Choroid plexus epithelial cell (primary cell): ENCODE measurements at places on chromosomes 12 and 14.

DNA sequence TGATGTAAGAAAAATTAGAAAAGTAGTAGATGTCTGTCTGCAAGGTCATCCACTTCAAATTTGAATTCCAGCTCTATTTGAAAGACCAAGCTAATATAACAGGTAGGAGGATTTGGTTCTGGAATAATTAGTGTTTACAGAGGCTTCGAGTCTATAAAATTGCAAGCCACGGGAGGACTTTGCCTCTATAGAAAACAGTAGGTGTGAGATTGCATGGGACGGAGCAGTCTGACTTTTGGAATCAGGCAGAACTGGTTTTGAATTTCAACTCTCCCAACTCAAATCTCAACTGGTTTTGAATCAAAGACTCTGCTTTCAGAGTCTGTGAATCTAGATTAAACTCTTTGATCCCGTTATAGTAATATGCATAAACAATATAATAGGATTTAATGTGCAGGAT lies 82.4 kb downstream of the PIK3C2G start:
- DNase-seq = no peak

DNA sequence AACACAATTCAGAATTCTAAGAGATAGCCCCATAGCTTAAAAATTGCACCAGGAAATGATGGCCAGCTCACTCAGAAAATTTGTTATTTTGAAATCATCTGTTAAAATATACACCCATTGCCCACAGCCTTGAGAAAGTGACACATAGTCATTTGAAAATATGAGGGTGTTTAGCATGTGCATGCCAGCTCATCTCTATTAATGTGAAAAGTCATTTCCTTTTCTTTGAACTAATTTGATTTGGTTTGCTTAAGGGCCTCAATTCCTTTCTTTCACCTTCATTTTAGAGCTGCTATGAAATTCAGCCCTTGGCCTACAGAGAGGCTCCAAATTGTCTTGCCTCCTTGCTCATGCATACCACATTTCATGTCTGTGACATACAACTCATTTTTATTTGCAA lies 241.4 kb downstream of the PHLDA1 start:
- no peak for DNase-seq

DNA sequence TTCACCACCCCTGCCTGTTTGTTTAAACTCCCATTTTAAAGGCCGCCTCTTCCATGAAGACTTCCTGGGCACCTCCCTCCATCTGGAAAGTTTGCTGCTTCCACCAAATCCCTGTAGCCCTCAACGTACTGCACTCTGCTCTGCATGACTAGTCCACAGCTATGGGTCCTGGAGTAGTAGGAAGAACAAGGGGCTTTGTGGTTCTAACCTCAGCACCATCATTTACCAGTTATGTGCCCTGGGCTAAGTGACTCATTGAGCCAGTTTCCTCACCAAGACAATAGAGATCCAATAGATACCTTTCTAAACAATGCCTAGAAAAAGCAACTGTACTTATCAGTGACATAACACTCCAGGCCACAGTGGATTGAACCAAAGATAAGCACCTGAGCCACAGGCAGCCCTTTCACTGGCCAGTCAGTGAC lies 8.5 kb upstream of the LTBP2 start:
- DNase-seq = peak; percentile 82

DNA sequence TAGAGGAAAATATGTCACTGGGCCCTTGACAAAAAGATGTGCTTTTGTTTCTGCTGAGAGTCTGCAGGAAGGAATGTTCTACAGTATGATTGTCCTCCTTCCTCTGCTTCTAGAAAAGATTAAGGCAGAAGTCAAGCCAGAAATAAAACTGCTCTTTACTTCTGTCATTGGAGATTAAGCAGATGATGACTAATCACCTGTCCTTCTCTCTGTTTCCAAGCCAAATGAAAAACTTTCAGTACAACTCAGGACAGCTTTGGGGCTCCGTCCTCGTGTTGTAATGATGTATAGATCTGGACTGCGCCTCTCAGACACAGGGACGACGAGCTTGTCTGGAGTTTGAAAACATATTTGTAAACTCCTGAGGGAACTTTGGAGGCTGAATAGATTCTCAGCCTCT lies 159.3 kb downstream of the DYRK2 start:
- DNase-seq = no peak

DNA sequence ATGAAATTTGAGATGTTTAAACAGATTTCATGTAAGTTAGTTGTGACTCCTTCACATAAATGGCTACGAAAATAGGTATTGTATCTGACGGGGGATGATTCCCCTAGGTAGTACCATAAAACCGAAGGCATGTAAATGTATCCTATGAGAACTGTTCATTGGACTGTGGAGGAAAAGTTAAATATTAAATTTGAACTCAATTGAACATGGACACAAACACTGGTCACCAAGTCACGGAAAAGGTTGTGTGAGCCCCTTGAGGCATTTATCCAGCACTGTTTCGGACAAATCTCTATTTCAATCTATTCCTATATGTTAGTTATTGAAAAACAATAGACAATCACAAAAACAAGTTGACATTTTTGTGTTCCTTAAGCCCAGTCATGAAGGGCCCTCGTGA lies 1014.3 kb upstream of the NOVA1 start:
- no peak for DNase-seq
